ENCODE measurements at places on chromosomes 3 and 15. TPM values are rescaled to one million over a fixed set of nuclear protein-coding genes. Genes with fewer than 3 reads are reported as not detected.

The AGBL1 gene
- total RNA-seq = not detected

The CPN2 gene
- not detected for total RNA-seq

The IL5RA gene
- total RNA-seq = 0.34 TPM

The MAGI1 gene
- 17.1 TPM for total RNA-seq

- no peaks in the 10 kb centered on the region for H3K27me3 ChIP-seq
- no peaks in the 10 kb centered on the region for H3K36me3 ChIP-seq
- peak overlapping the region; percentile 98 for H3K27ac ChIP-seq
Observed at GRCh38 chr15:68818066-68818768, 2.5 kb downstream of the ANP32A start.

- H3K27me3 ChIP-seq = no peaks in the 10 kb centered on the region
- H3K27ac ChIP-seq = no peak overlapping the region
- peaks cover 2% of the 10 kb centered on the region for H3K36me3 ChIP-seq
- no peak overlapping the region for H3K4me3 ChIP-seq
Observed at GRCh38 chr15:52576692-52577091, 7.9 kb upstream of the ARPP19 start.

GRCh38 chr3:146275476-146275875 lies 24.6 kb upstream of the PLSCR4 start:
- DNase-seq = no peak
- H3K4me1 ChIP-seq = peaks cover 6% of the 10 kb centered on the region
- H3K27ac ChIP-seq = peak overlapping the region; percentile 76
- H3K27me3 ChIP-seq = no peaks in the 10 kb centered on the region
- H3K36me3 ChIP-seq = no peaks in the 10 kb centered on the region
- no peak overlapping the region for H3K4me3 ChIP-seq

DNA sequence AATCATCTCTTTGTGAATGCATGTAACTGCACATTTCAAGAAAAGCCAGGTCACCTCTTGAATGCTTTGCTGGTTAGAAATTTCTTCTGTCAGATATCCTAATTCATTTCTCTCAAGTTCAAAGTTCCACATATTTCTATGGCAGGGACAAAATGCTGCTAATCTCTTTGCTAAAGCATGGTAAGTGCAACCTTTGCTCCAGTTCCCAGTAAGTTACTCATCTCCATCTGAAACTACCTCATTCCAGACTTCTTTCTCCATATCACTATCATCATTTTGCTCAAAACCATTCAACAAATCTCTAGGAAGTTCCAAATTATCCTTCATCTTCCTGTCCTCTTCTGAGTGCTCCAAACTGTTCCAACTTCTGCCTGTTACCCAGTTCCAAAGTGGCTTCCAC lies 230.6 kb downstream of the ZMAT3 start:
- H3K36me3 ChIP-seq = no peaks in the 10 kb centered on the region
- peaks cover 12% of the 10 kb centered on the region for H3K4me1 ChIP-seq
- H3K27ac ChIP-seq = no peak overlapping the region
- H3K4me3 ChIP-seq = no peak overlapping the region
- DNase-seq = no peak

DNA sequence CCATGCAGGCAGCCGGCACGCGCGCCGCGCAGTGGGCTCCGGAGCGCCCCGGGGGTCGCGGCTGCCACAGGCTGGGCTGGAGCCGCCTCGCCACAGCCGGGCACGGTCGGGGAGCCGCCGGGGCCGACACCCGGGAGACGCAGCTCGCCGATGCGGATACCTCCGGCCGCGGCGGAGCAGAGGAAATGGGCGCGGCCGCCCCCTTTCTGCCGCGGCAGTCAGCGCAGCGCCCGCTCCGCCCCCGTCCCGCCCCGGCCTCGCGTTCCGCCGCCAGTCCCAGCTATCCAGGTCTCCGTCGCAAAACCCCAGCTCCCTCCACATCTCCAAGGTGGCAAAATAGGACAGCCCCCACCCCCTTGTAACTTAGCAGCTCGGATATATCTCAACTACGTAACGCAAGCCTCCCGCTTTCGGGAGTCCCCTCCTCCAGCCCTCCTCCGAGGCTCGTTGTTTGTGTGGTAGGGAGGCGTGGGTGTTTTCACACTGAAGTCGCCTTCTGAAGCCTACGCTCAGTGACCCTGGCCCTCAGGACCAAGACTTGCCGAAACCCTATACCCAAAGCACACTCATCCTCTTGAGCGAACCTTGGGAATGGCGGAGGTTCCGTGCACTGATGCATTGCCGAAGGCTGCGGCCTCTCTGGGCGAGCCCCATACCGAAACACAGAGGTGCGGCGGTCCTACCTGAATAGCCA lies at the start of gene SH3BP5:
TSS of gene SH3BP5 (minus strand) at position 182 of the 694 bp plus-strand sequence. CDS start at position 4, 178 bp downstream.
- H3K27me3 ChIP-seq = no peaks in the 10 kb centered on the region
- H3K36me3 ChIP-seq = no peaks in the 10 kb centered on the region
- H3K4me3 ChIP-seq = peak within 1 kb of the TSS; percentile 74

DNA sequence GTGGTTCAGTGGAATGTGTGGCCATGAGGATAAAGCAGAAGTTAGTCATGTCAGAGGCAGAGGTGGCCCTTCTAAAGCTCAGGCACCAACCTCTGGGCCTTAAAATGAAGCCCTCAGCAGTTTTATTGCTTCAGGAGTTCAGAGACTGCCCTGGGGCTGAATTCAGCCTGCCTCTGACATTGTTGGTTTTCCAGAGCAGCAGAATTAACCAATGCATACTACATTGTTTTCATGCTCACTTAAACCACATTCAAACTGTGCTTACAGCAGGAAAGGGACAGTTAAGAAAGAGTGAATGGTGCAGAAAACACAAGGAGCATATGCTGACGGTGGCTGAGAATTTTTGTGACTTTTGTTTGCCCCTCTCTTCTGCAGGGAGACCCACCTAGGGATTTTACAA lies 320.2 kb downstream of the CHST2 start:
- no peaks in the 10 kb centered on the region for H3K36me3 ChIP-seq
- no peak overlapping the region for H3K27ac ChIP-seq
- H3K4me3 ChIP-seq = no peak overlapping the region
- no peaks in the 10 kb centered on the region for H3K27me3 ChIP-seq
- H3K4me1 ChIP-seq = peaks cover 9% of the 10 kb centered on the region

- H3K4me3 ChIP-seq = no peak overlapping the region
- no peaks in the 10 kb centered on the region for H3K36me3 ChIP-seq
- peaks cover 62% of the 10 kb centered on the region for H3K4me1 ChIP-seq
- no peak for DNase-seq
- no peaks in the 10 kb centered on the region for H3K27me3 ChIP-seq
Observed at GRCh38 chr3:127732303-127732702, 59.6 kb downstream of the ABTB1 start.

DNA sequence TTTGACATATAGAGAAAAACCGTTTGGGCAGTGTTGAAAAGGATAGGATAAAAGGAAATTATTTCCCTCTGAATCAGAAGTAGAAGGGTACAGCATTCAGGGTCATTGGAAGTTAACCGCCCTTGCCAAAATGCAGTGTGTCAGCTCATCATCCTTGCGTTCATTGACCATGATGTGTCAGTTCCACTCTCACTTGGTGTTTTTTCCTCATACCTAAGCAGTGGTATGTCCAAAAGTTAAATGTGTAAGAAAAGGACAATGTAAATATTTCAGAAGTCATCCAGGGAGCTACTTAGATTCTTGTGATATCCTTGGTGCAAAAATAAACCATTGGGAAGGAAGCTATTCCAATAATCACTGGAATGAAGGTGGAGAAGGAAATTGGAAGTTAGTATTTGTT lies 50.7 kb downstream of the MAP6D1 start:
- no peaks in the 10 kb centered on the region for H3K27me3 ChIP-seq
- no peak overlapping the region for H3K27ac ChIP-seq
- no peak for DNase-seq
- H3K36me3 ChIP-seq = peaks cover 79% of the 10 kb centered on the region
- no peak overlapping the region for H3K4me3 ChIP-seq

DNA sequence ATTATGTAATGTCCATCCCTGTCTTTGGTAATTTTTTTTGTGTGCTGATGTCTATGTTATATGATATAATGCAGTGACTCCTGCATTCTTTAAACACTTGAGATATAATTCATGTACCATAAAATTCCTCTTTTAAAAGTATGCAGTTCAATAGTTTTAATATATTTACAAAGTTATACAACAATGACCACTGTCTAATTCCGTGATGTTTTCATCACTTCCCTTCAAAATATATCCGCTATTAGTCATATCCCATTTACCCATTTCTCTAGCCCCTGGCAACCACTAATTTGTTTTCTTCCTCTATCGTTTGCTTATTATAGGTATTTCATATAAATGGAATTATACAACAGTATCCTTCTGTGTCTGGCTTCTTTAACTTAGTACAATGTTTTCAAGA lies 64.9 kb upstream of the SUCLG2 start:
- no peak overlapping the region for H3K4me3 ChIP-seq
- no peaks in the 10 kb centered on the region for H3K4me1 ChIP-seq
- H3K27me3 ChIP-seq = no peaks in the 10 kb centered on the region
- H3K27ac ChIP-seq = no peak overlapping the region
- DNase-seq = no peak

DNA sequence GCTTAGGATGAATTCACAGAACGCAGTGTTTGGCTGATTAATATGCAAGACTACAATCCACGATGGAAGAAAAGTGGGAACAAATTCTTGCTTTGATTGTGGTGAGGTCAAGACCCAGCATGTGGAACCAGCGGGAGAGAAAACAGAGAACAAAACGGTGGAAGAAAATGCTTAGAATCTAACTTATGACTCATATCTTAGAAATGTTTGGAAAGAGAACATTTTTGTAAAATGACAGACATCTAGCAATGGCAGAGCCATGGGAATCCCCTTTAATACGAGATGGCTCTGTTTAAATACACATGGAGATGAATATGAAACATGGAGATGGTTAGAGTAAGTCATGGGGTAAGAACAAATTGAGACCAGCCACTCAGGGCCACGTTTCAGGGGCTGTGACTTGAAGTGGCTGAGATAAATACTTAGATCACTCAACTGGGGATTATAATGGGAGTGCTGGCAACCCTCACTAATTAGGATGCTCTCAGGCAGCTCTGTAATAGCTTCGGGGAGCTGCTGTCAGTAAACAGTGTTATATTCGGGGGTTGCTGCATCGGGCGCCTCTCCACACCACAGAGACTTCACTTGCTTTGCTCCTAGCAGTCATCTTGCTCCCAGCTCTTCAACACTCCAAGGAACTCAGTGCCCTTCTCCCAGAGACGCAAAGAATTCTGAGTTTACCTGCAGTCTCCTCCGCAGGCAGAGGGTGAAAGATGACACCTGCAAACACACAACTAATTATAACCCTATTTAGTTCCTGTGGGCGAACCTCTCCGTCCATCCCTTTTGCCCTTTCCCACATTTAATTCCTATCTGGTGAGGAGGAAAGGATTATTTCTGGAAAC lies 68.0 kb upstream of the ONECUT1 start:
- no peak overlapping the region for H3K4me3 ChIP-seq
- H3K27ac ChIP-seq = no peak overlapping the region
- no peak for DNase-seq
- no peaks in the 10 kb centered on the region for H3K4me1 ChIP-seq
- no peaks in the 10 kb centered on the region for H3K27me3 ChIP-seq
- no peaks in the 10 kb centered on the region for H3K36me3 ChIP-seq

- H3K36me3 ChIP-seq = no peaks in the 10 kb centered on the region
- H3K4me3 ChIP-seq = no peak overlapping the region
- no peaks in the 10 kb centered on the region for H3K27me3 ChIP-seq
- no peak for DNase-seq
Observed at GRCh38 chr3:116005404-116005803, 382.1 kb downstream of the GAP43 start.

DNA sequence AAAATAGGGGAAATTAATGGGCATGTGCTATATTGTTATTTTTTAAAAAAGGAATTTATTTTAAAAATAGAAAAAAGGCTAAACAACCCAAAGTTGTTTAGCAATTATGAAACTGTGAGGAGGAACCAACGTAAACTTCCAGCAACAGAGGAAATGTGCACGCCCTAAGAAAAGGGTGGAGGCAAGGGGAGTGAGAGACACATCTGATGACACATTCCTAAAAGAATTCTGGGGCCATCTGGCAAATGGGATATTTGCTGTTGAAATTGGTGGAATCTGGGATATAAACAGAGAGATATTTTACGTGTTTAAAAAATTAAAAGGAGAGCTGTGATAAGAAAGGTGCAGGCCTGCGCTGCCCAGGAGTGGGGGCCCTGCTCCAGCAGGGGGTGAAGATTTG lies 50.8 kb upstream of the MUC13 start:
- peak overlapping the region; percentile 69 for H3K27ac ChIP-seq
- DNase-seq = no peak
- peaks cover 9% of the 10 kb centered on the region for H3K36me3 ChIP-seq
- no peak overlapping the region for H3K4me3 ChIP-seq
- peaks cover 40% of the 10 kb centered on the region for H3K4me1 ChIP-seq

DNA sequence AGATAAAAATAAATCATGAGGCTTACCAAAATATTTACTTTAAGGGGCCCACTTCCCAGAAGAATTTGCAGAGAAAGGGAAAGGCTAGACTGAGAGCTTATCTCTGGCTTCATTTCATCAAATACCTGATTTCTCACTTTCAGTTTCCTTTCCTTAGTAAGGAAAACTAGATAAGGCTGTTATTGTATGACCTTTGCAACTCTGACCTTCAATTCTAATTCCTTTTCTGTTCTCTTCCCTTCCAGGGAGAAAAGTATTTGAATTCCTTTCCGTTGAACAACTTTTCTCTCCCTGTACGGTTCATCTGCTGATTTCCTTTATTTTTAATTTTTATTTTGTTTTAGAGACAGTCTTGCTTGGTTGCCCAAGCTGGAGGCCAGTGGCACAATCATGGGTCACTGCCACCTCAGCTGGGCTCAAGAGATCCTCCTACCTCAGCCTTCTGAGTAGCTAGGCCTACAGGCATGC lies 7.1 kb upstream of the PXK start:
- no peak for DNase-seq
- no peak overlapping the region for H3K4me3 ChIP-seq
- H3K27ac ChIP-seq = peak overlapping the region; percentile 50
- H3K36me3 ChIP-seq = no peaks in the 10 kb centered on the region

DNA sequence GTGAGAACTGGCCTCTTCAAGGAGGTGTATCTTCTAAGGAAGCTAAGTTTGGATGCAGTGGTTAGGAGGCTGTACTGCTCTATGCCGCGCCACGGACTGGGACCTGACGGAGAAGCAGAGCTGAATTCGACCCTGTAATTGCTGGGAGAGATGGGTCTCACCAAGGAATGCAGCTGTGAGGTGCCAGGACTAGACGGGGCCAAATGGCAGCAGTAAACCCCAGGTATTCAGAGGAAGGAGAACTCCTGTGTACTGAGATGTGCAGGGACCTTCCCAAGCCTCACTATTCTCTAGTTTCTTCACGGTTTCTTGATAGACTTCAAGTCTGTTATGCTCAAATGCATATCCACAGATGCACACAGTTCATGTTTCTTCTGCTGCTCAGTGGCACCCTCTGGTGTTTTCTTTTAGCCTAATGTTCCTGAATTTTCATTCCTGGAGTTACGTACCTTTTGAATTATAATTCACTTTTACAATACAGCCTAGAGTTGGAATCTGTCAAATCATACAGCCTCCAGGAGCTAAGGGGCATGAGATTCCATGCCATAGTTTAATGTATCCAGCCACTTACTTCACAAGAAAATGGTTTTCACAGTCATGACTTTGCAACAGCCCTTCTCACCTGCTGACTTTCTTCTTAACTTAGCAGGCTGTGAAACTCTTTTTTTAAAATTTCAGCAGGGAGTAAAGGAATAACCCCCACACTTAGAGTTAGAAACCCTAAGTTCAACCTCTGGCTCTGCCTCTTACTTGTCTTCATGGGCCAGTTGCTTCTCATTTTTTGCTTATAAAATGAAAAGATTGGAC lies 61.8 kb downstream of the GLDN start:
- peak; percentile 53 for DNase-seq
- H3K27me3 ChIP-seq = no peaks in the 10 kb centered on the region
- peaks cover 6% of the 10 kb centered on the region for H3K4me1 ChIP-seq
- H3K36me3 ChIP-seq = no peaks in the 10 kb centered on the region

GRCh38 chr3:140363801-140364200 lies 314.1 kb upstream of the TRIM42 start:
- no peak overlapping the region for H3K27ac ChIP-seq
- H3K36me3 ChIP-seq = no peaks in the 10 kb centered on the region
- no peaks in the 10 kb centered on the region for H3K27me3 ChIP-seq
- H3K4me3 ChIP-seq = no peak overlapping the region
- DNase-seq = no peak
- peaks cover 9% of the 10 kb centered on the region for H3K4me1 ChIP-seq

Measured in esophagus muscularis mucosa (tissue), 4 donors.